ENCODE measurements at places on chromosomes 13 and 19.
A peak's percentile ranks its signal among the peaks of the same experiment; 100 is the strongest.

- DNase-seq = no peak
Observed at GRCh38 chr19:44644402-44645016, 799 bp downstream of the PVR start.

DNA sequence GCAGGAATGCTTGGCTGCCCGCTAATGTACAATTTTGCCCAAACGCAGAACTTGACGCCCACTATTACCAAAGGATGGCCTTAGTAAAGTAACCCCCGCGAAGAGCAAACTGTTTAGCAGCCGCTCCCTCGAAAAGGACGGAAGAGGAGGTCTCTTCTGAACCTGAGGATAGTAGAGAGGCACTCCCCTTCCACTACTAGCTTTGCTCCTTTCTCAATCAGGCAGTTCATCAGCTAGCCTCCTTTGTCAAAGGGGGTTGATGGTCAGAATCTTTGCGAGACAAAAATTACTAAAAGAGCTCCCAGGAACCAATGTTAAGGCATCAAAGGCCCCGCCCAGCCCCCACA, 534 bp downstream of the CAB39L start:
- no peak for DNase-seq

- DNase-seq = no peak
Observed at GRCh38 chr19:14166999-14167575, 30.7 kb upstream of the ASF1B start.

DNA sequence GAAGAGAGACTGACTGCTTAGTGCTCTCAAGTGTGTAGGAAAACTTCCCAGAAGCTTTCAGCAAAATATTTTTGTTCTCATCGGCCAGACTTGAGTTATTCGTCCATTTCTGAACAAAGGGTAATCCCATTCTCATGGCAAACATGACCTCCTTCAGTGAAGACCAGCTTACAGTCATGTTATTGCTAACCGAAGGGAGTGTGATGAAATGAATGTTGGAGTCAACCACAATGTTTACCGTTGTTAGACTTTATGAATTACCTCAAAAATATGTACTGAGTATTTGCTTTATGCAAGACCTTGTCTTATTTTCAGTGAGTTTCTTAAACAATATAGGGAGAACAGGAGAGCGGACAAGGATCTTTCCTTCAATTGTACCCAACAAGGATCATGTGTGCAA, 228.6 kb downstream of the LMO7 start:
- DNase-seq = no peak

- DNase-seq = no peak
Observed at GRCh38 chr19:18412610-18413239, 6.5 kb upstream of the SSBP4 start.

DNA sequence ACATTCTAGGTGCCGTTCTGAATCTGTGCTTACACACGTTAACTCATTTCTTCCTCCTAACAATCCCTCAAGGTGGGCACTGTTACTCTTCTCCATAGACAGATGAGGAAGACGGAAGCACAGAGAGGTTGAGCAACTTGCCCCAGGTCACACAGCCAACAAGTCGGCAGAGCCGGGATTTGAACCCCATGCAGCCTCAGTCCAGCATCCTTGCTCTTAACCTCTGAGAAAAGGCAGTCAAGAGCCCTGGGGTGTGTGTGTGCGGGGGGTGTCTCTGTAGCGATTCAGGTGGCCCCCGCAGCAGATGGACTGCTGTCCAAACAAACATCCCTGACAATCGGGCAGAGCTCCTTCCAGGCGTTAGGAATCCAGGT, 6.3 kb downstream of the PTPRS start:
- DNase-seq = no peak

DNA sequence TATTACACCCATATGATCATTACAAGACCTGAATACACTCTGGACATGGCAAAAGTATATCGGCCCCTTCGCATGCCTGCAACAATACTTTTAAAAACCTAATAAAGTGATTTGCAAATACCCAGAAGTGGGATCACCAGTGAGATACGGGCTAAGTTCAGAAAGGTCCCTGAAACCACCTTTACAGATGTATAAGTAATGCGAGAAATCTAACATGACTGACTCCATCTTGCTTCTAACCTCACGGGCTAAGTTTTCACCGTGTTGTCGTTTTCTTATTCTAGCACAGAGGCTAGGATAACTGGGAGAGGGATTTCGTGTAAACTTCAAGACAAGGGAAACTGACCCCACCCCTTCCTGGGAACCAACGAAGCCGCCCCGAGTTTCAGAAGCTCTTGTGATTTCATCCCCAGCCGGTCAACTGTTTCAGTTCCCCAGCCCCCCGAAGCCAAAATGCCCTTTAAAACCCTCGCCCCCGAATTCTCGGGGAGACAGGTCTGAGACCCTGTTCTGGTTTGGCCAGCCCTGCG, 703 bp downstream of the NEK3 start:
- no peak for DNase-seq

- no peak for DNase-seq
Observed at GRCh38 chr13:57644106-57644505, 12.6 kb downstream of the PCDH17 start.

GRCh38 chr13:100235311-100235901, 146.5 kb downstream of the PCCA start:
- peak; percentile 62 for DNase-seq

DNA sequence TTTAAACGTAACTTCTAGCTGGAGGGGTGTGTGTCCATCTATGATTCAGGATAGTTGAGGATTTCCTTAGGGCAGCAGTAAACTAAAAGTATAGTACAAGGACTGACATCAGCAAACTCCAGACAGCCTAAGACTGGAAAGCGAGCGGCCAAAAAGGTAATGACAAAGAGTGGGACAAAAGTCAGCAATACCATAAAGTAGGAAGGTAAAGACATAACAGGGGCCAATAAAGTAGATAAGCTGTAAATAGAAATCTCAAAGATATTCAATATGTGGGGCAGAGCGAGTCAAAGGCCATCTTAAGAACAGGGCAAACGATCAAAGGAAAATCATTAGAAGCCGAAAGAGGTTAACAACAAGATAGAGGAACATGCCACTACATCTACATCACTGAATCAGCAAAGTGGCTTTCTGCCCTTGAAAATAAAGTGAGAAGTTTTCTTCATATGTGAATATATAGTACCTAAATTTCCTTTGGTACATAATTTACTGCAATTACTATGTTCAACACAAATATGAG, 167.2 kb downstream of the DIAPH3 start:
- DNase-seq = no peak

- DNase-seq = no peak
Observed at GRCh38 chr19:33388725-33389420, 15.4 kb downstream of the CEBPG start.

- no peak for DNase-seq
Observed at GRCh38 chr13:60981407-60981806, 434.2 kb downstream of the PCDH20 start.

GRCh38 chr13:41467425-41467945, 10.1 kb downstream of the RGCC start:
- no peak for DNase-seq

GRCh38 chr13:58655086-58655485, 1023.5 kb downstream of the PCDH17 start:
- DNase-seq = no peak

- no peak for DNase-seq
Observed at GRCh38 chr13:22053053-22053452, 382.2 kb downstream of the FGF9 start.

DNA sequence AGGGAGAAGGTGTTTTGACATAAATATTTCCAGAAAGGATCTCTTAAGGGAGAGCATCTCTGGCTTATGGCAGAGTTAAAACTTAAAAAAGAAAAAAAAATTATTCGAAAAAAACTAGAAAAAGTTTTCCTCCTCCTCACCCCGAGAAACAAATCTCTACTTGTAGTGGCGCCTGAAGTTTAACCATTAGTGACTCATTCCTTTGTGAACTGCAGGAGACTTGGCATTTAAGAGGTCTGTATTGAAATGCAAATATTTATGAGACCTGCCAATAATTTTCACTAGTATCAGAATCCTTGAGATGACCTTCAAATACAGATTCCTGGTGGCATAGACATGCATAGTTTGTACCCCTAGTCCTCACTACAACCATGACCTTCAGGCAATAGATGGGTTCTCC, 64.9 kb upstream of the MED4 start:
- no peak for DNase-seq

- DNase-seq = no peak
Observed at GRCh38 chr19:46478356-46478986, 7.1 kb upstream of the PNMA8A start.

DNA sequence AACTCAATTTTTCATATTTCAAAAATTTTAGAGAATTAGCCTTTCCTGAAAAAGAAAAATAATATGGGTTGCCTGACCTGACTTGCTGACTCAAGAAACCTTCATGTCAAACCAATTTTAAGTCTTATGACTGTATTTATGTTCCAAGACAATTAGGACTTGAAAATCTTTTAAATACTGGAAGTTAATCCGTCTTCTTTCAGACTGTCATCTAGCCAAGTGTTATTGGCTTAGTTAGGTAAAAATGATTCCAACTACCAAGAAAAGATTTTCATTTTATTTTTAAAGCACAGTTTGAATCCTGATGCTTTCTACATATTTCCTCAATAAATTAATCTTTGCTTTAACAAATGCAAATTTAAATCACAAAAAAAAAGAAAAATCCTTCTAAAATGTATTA, 337.6 kb downstream of the SLITRK6 start:
- no peak for DNase-seq

DNA sequence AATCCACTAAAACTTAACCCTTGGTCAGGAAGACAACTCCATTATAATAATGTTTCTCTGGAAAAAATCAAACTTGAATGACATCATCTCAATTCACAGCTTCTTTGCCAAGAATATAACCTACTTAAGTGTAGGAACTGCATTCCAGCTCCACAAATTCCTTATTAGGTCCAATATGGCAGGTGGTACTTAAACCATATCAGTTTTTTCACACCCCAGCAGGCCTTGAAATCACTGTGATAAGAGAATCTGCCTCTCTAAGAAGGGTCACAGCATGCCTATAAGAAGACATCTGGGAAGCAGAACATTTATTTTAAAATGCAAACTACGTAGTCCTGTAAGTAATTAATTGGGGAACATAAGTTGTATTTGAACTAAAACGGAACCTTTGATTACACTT, 687.8 kb downstream of the DIAPH3 start:
- DNase-seq = no peak

- no peak for DNase-seq
Observed at GRCh38 chr13:23561261-23561660, 9.0 kb upstream of the TNFRSF19 start.

DNA sequence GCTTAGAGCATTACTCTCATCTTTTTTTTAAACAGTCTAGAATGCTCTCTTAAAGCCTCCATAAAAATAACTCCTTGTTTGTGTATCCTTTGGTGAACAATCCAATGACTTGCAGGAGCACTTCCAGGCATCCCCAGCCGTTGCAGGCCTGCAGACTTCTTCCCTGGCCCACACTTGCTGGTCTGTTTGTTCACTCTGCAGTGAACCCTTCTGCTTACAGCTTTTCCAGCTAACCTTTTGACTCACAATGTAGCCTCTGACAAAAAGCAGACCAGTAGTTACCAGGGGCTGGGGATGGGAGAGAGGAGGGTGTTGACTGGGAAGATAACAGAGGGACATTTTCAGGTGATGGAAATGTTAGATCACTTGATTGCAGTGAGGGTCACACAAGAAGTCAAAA, 9.1 kb downstream of the GPR42 start:
- DNase-seq = no peak

DNA sequence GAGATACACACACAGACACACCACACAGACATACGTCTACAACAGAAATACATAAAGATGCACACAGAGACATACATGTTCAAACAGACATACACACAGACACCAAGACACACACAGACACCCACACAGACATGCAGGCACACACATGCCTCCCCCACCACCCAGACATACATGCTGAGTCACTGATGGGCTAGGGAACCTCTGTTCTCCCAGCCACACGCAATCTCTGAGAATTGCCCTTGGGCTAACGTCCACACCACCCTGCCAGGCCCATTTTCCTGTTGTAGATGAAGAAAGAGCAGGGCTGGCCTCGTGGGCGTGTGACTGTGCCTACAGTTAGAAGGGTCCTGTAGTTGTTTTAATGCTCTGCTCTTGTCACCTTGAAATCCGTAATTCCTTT, 261.9 kb downstream of the KCNRG start:
- no peak for DNase-seq

DNA sequence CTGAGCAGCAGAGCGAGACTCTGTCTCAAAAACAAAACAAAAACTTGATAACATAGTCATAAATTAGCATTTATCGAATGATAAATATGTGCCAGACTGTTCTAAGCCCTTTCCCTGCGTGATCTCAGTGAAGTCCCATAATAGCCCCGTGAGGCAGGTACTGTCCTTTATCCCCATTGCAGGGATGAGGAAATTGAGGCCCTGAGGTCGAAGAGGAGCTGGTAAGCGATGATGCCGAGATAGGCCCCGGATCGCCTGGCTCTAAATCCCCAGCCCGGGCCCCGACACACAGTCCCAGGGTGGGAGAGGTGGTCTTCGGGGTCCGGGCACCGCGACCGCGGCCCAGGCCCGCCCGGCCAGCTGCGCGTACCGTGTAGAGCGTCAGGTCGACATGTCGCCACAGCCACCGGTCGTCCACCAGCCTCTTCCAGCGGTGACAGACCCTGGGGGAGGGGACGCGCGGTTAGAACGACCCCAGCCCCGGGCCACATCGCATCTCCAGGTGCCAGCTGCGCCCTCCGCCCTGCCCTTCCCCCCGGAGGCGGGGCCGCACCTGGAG, 625 bp downstream of the FBXL12 start:
- no peak for DNase-seq

DNA sequence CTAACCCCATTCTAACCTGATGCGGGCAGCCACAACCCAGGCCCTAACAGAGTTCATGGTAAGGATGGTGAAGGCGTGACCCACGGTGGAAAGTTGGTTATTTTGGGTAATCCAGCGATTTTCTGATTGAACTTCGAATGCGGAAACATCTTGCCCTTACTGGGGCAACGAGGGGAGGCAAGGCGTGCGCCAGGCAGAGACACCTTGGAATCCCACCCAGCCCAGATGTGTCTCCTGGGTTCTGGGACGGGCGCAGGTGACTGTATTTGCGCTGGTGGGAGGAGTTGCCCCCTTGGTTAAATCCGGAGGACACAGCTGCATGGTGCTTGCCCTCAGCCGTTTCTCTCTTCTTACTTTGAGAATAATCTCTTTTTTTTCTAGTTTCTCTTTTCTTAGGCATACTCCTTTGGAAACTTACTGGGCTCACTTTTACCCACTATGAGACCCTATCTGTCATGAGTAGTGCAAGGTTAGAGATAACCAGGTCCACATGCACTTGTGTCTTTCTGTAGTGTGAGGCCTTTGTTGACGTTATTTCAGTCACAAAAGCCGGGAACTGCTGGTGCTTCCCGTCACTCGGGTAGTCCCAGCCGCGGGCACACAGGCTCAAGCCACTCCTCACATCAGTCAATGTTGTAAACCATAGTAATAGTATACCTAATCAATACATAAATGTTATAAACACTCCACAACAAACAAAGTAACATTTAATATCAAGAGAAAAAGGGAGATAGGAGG, 81.5 kb downstream of the ATP11A start:
- no peak for DNase-seq

DNA sequence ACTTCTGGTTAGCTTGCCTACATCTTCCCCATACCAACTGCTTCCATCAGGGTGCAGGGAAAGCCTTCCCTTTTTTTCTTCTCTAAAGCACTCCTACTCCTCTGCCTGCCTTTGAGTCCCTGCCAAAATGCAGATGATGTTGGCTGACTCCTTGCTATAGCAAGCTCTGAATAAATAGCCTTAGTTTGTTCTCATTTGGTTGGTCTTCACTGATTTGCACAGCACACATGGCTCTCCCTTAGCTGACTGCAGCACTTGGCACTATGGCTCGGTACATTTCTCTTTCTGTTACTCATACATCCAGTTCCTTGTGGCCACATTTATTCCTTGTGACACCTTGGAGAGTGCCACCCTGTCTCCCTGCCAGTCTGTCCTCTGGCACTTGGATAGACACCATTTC, 249.8 kb downstream of the DCLK1 start:
- no peak for DNase-seq

Measured in NCI-H2081 treated with DMSO at 0.1 percent for 48 hours (cell line).